ENCODE measurements at places on chromosomes 2 and 18. TPM values are rescaled to one million over a fixed set of nuclear protein-coding genes. Genes with fewer than 3 reads are reported as not detected.

Gene UCN
- not detected for polyA plus RNA-seq

Gene GPR35
- polyA plus RNA-seq = 1.0 TPM

Gene CRYBA2
- not detected for polyA plus RNA-seq

Gene EFR3B
- polyA plus RNA-seq = not detected

Gene CCDC102B
- 1.4 TPM for polyA plus RNA-seq

Gene SRD5A2
- polyA plus RNA-seq = not detected

Gene EGR4
- polyA plus RNA-seq = not detected

Gene COPS8
- 52.1 TPM for polyA plus RNA-seq

Gene MYOM1
- polyA plus RNA-seq = 0.65 TPM

Gene PDCD1
- not detected for polyA plus RNA-seq

Gene CKAP2L
- polyA plus RNA-seq = not detected

Gene LOXHD1
- not detected for polyA plus RNA-seq

Gene MYO3B
- not detected for polyA plus RNA-seq

Gene SLC16A14
- polyA plus RNA-seq = not detected

Gene CCBE1
- not detected for polyA plus RNA-seq

Gene OSR1
- polyA plus RNA-seq = not detected

Gene EXOC6B
- 2.8 TPM for polyA plus RNA-seq

Gene TRAK2
- 131 TPM for polyA plus RNA-seq

Gene CHST9
- polyA plus RNA-seq = not detected

Gene MAB21L4
- not detected for polyA plus RNA-seq

Gene YES1
- not detected for polyA plus RNA-seq

Gene AMER3
- not detected for polyA plus RNA-seq

Gene C1GALT1C1L
- not detected for polyA plus RNA-seq

Gene CERKL
- 20.8 TPM for polyA plus RNA-seq

Gene FAM161A
- 1.2 TPM for polyA plus RNA-seq

Gene AQP12B
- polyA plus RNA-seq = not detected

Gene MEP1B
- not detected for polyA plus RNA-seq

Gene IL1RN
- not detected for polyA plus RNA-seq

Gene APOB
- not detected for polyA plus RNA-seq

Gene PGAP1
- not detected for polyA plus RNA-seq

Gene MC4R
- not detected for polyA plus RNA-seq

Gene RRM2
- not detected for polyA plus RNA-seq

Gene RAB27B
- polyA plus RNA-seq = 0.03 TPM

Gene ATP6V1B1
- not detected for polyA plus RNA-seq

Gene TEKT4
- not detected for polyA plus RNA-seq

Gene TMEM17
- polyA plus RNA-seq = not detected

Gene GKN2
- polyA plus RNA-seq = not detected

Gene AQP4
- not detected for polyA plus RNA-seq

Gene VIL1
- 0.06 TPM for polyA plus RNA-seq

Gene PDK1
- polyA plus RNA-seq = 24.2 TPM

Gene FAM237A
- not detected for polyA plus RNA-seq

Gene TTN
- polyA plus RNA-seq = 1.2 TPM

Gene KIAA2012
- not detected for polyA plus RNA-seq

Gene MAP2
- 5.3 TPM for polyA plus RNA-seq

Gene POU3F3
- not detected for polyA plus RNA-seq

Gene TMEM198
- not detected for polyA plus RNA-seq

Gene C2orf92
- polyA plus RNA-seq = not detected

Gene COL5A2
- polyA plus RNA-seq = not detected

Gene GNLY
- polyA plus RNA-seq = 10.7 TPM

Gene ARHGAP15
- 212 TPM for polyA plus RNA-seq

Gene GCG
- polyA plus RNA-seq = not detected

Gene NDUFAF7
- 8.1 TPM for polyA plus RNA-seq

Gene SLC4A1AP
- polyA plus RNA-seq = 14.0 TPM

Gene ZNF397
- polyA plus RNA-seq = 13.5 TPM

Gene OR6B2
- not detected for polyA plus RNA-seq

Data from naive B cell (primary cell).